NCI-H460 (cell line): ENCODE measurements at places on chromosomes 6 and 20.

DNA sequence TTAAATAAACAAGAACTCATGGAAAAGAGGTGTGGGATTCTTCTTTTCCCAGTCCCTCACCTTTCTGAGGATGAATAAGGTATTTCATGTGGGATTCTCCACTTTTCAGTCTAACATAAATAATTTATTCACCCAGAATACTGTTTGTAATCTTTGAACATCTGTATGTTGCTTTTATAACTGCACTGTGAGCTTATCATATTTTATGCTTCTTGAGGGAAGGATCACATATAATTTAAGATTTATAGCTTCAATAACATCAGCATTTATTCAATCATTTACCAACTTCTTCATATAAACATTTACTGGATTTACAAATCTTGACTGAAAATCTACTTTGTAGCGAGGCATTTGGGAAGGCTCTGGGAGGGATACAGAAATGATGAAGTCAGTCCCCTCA lies 154.2 kb upstream of the KCNK16 start:
- DNase-seq, result no peak

- DNase-seq, result no peak
These were observed 136.4 kb upstream of the PLCB4 start for GRCh38 chr20:8932192-8933165.

DNA sequence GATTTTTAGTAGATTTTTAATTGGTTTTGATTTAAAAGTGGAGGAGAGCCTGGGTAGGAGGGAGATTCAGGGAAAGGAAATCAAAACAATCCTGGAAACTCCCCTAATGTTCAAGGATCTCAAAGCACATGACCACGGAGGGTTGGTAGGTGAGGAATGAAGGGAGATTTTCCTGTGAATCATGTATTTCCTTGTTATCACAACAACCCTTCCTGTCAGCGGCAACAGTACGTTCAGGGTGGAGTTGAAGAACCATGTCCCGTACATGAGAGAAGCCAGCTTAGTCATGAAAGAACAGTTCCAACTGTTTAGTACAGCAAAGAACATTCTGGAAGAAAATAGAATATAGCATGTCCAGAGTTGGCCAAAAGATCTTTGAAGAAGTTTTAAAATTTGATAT lies 79.4 kb upstream of the SCAF8 start:
- DNase-seq, result no peak

GRCh38 chr6:117976030-117976651 lies 69.1 kb downstream of the SLC35F1 start:
- peak; percentile 36 for DNase-seq

GRCh38 chr6:133432021-133432989 lies 191.1 kb downstream of the EYA4 start:
- DNase-seq, result no peak

- DNase-seq, result no peak
These were observed 253.2 kb downstream of the PLCB1 start for GRCh38 chr20:8385247-8385646.
